ENCODE measurements at places on chromosomes 2 and 18.
A peak's percentile ranks its signal among the peaks of the same experiment; 100 is the strongest.

GRCh38 chr2:216652566-216652965 lies 19.3 kb downstream of the IGFBP2 start:
- DNase-seq = no peak

GRCh38 chr2:33848486-33848885 lies 249.4 kb upstream of the FAM98A start:
- DNase-seq = no peak

- no peak for DNase-seq
Observed at GRCh38 chr2:229350117-229350805, 79.2 kb upstream of the PID1 start.

GRCh38 chr2:155730804-155731203 lies 601.7 kb downstream of the NR4A2 start:
- no peak for DNase-seq

GRCh38 chr2:226956659-226957058 lies 120.8 kb downstream of the RHBDD1 start:
- no peak for DNase-seq

DNA sequence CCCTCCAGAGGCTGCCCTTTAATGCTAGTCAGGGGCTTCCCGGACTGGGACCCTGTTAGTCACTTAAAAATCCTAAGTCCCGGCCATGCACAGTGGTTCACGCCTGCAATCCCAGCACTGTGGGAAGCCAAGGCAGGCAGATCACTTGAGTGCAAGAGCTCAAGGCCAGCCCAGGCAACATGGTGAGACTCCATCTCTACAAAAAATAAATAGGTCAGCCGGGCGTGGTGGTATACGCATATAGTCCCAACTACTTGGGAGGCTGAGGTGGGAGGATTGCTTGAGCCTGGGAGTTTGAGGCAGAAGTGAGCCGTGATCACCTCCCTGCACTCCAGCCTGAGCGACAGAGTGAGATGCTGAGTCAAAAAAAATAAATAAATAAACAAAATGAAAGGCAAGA lies 17.2 kb upstream of the KCNG2 start:
- DNase-seq = no peak

DNA sequence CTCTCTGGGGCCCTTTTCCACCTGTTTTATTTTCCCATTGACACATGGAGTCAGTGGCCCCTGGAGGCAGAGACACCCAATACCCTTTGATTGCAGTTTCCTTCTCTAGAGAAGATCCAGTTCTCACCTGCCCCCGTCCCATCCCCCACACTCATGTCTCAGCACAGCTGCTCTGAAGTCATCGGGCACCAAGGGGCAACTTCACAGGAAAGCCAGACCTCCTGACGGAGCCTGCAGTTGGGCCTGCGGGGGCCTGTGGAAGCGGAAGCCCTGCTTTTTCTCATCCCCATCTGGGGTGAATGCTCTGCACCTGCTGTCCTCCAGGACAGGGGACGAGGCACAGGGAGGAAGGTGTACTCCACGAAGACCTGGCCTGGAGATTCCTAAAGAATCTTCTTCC lies 308.3 kb upstream of the EPAS1 start:
- DNase-seq = no peak

DNA sequence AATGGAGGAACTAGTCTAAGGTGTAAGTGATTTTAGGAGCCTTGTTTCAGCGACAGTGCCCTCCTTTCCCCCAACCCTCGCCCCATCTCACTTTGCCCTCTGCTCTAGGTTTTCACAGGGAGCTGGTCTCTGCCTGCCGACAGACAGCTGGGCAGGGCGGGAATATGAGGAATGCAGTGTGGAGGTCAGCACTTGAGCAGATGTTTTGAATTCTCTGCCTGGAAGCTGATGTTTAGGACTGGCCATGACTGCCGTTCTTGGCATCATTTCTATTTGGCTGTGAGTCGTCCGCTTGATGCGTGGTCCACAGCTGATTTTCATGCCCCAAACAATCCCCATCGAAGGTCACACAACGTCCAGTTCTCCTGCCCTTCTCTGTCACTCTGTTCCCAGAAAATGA lies 55.1 kb upstream of the SIX3 start:
- DNase-seq = no peak

- no peak for DNase-seq
Observed at GRCh38 chr18:37251679-37252078, 313.9 kb downstream of the CELF4 start.

DNA sequence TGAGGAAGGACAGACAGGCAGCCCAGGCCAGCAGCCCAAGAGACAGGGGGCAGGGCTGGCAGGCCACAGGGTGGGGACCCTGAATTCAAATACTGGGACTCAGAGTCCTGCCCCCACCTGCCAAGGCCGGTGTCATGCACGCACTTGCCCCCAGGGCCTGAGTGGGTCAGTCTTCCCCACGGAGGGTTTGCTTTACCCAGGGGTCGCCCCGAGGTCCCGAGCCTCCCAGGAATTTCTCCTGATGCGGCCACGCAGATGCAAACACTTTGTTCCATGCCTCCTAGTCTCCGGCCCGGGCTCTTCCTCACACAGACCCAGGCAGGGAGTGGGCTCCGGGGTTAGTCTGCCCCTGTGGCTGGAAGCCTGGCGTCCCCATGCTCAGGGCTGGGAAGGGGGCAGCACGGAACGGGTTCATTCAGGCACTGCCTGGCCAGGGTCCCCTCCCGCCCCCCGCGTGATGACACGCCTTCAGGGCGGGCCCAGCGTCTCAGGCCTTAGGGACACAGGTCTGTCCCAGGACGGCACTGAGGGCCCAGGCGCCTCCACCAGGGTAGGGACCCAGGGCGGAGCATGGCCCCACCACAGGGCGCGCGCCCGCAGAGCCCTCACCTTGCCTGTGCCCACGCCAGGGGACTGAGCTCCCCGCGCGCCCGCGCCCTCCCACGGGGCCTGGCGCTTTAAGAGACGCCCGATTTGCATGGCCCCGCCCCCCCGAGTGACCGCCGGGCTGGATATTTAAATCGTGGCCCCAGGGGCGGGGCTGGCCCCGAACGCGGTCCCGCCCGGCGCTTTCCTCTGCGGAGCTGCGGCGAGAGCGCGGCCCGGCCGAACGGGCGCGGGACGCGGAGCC lies at the start of gene SNED1:
TSS of gene SNED1 (plus strand) at position 763 of the 850 bp plus-strand sequence. CDS start 220 bp downstream, outside the sequence.
- peak; percentile 81 for DNase-seq

GRCh38 chr18:36589857-36590543 lies 238.8 kb downstream of the TPGS2 start:
- no peak for DNase-seq

DNA sequence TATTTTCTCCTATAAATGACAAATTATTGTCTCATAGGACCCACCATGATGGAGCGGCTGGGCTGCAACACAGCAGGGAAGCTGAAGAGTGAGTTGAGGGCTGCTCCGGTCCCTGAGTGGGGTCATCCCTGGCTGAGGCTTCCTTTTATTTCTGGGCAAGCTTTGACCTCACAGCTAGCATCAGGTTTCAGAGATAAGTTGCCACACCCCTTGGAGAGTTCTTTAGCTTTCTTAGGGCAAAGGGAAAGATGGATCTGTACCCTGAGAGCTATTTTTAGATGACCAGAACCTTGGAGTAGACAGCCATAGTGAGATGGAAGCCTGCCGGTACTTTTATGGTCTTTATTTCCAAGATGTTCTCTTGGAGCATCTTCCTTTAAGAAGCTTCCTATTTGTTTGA lies 11.5 kb downstream of the MYL1 start:
- DNase-seq = no peak

- DNase-seq = no peak
Observed at GRCh38 chr2:100292022-100292580, 30.2 kb downstream of the LONRF2 start.

DNA sequence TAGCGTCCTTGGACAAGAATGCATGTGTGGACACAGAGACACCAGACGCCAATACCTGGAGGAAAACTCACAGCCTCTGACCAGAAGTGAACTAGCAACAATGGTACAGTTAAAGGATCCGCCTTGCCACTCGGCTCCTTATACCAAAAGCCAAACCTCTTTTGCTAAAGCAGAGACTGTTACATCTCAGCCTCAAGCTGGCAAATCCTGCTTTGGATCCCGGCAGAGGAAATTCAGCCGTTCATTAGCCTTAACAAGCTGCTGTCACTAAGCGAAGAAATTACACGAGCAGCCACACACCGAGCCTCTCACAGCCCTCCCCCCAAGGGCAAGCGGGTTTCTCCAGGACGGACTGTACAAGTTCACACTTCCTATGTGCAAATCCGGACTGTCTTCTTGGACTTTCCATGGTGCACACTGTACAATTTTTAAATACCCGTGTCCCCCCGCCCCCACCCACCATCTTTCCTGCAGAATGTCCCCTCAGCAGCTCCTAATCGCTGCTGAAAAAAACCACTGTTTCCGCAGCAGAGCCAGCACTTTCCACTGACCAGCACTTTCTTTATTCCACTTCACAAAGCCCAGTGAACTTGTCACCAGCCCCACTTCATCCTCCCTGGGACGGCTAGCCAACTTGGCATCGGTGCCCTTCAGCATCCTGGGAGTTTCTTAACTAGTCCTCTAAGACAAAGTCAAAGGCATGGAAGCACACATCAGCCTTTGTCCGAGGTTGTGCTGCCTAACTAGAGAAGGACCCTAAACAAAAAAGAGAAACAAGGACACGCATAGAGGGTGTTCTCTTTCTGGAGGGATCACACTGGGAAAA lies 1.5 kb downstream of the KLF7 start:
- peak; percentile 38 for DNase-seq

- DNase-seq = no peak
Observed at GRCh38 chr2:101655702-101656422, 41.6 kb upstream of the MAP4K4 start.

DNA sequence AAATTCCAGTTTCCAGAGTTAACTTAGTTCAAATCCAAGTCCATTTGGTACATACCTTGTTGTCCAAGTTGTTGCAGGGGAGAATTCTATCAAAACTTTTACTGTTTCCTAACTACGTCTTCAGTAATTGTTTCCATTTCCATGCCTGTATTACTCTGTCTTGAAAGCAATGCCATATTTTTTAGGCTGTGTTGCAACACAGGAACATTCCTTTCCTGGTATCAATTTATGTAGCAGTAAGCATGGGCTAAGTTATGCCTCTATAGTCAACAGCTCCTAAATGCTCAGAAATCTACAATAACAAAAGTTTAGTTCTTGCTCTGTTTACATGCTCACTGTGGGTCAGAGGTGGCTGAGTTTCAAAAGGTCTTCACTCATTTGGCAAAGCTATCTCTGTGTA lies 1943.8 kb upstream of the PIK3C3 start:
- DNase-seq = no peak

GRCh38 chr18:3117493-3118192 lies 102.1 kb downstream of the MYOM1 start:
- DNase-seq = no peak

- DNase-seq = no peak
Observed at GRCh38 chr18:6997808-6998207, 119.8 kb downstream of the LAMA1 start.

- no peak for DNase-seq
Observed at GRCh38 chr2:236940497-236940896, 145.2 kb upstream of the COPS8 start.

- no peak for DNase-seq
Observed at GRCh38 chr18:14999085-14999975, 251.4 kb downstream of the ANKRD30B start.

Data from activated naive CD8-positive, alpha-beta T cell treated with anti-CD3 and anti-CD28 coated beads, Interleukin-2, amount 10 ng/mL, durations not matched to agents 7 days and 5 days (primary cell).